AML-193 (cell line): ENCODE measurements at places on chromosomes 2 and 18.

- DNase-seq, result no peak
Measured at GRCh38 chr2:127510073-127510472, 16.2 kb downstream of the IWS1 start.

DNA sequence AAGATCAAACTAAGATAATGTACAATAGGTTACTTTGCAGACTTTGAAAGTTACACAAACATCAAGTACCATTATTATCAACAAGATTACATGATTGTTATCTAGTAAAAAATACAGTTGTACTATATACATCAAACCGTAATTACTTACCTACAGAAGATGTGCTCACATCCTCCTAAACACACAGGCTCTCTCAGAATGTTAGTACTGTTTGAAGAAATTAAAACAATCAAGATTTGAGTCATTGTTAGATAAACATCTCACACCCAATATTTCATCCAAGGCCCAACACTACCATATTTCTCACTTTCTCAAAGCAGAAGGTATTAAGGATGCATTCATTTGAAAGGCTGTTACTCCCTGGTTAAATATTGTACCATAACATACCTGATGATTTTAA lies 12.6 kb downstream of the BARD1 start:
- no peak for DNase-seq

- DNase-seq, result no peak
Measured at GRCh38 chr2:100423631-100424030, 6.2 kb upstream of the CHST10 start.

DNA sequence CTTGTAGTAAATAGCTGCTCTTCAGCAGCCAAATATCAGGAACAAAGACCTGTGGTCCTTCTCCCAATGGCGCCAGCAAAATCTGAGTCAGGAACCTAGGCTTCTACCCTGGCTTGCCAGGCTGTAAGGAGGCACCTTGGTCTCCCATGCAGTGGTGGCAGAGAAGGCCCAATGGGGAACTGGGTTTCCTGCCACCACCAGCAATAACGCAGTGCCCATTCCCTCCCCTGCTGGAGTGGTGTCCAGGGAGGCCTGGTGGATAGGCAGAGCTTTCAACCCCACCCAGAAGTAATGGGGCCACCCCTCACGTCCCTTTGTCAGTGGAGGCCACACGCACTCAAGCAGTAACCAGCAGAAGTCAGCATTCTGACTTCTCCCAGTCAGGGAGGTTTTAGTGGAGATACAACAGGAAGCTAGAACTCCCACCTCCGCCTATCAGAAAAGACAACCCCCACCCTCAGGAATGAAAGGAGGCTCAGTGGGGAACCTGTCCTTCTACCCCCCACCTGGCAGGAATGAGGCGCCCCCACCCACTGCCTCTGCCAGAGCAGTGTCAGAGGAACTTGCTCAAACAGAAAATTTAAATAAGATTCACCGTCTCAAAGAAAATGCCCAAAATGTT lies 132.4 kb downstream of the COPS8 start:
- DNase-seq, result no peak

DNA sequence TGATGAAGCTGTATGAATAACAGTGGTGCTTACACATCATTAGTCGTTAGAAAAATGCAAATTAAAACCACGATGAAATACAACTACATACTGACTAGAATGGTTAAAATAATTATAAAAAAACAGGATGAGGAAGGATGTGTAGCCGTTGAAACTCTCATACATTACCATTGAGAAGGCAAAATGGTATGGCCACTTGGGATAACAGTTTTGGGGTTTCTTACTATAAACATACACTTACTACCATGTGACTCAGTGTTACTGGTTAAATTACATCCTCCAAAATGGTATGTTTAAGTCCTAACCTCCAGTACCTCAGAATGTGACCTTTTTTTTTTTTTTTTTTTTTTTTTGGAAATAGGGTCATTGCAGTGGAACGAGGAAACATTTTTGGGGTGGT lies 58.4 kb downstream of the UBE2E3 start:
- DNase-seq, result no peak
